Fibroblast of the aortic adventitia (primary cell): ENCODE measurements at places on chromosomes 12 and 14. TPM values are rescaled to one million over a fixed set of nuclear protein-coding genes. Genes with fewer than 3 reads are reported as not detected.

Gene TSPAN19
- total RNA-seq = 1.7 TPM in 1 of 2 replicates, not detected in the other

GRCh38 chr12:68199127-68199526, 26.5 kb downstream of the IL26 start:
- DNase-seq = no peak

DNA sequence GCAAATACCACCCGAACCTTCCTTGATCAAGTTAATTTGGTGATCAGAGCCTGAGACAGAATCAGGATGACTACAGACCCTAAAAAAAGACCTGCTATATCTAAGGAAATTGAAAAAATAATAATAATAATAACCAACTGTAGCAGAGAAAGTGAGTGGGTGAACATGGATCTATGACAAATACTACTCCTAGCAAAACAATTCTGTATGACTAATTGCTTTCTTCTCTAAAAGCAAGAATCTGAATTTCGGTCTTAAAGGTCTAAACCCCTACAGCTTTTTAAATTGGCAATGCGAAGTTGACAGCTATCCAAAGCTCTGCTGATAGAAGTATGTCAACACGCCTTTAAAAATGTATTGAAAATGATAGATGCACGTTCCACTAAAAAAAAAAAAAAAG, 102.2 kb downstream of the PRKAB1 start:
- peak; percentile 6 for DNase-seq

DNA sequence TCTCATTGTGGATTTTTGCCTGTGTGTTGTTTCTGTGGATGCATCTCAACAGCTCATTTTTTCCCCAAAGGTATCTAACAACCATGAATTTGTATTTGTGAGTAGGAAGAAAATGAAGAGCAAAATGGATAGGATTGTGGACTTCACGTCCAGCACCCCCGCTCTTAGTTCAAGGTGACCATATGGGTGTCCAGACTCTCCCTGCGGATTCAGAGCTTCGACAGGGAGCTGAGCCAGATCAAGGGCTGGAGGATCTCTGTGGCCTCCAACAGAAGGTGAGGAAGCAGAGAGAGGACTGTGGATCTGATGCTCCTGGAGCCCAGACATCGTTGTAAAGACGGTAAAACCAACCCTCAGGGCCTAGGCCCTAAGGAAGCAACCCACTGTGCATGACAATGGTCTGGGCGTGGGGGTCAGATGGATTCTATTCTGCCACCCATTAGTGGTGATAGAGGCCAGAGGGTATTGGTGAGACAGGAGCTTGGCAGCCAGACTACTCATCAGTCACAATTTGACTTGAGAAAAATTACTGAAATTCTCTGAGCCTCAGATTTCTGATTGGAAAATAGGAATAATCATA, 659.7 kb upstream of the TMEM132C start:
- no peak for DNase-seq
